ENCODE measurements at places on chromosomes 1 and 21.

- no peak for DNase-seq
These were observed 37.6 kb upstream of the LDLRAP1 start for GRCh38 chr1:25505656-25506385.

- peak; percentile 5 for DNase-seq
These were observed 13.4 kb upstream of the SLC6A17 start for GRCh38 chr1:110136911-110137310.

- DNase-seq = peak; percentile 93
These were observed 166.8 kb downstream of the HIVEP3 start for GRCh38 chr1:41751804-41752513.

- DNase-seq = no peak
These were observed 23.1 kb upstream of the PHTF1 start for GRCh38 chr1:113782406-113782805.

GRCh38 chr1:231387770-231388669 lies 34.1 kb downstream of the EGLN1 start:
- no peak for DNase-seq

DNA sequence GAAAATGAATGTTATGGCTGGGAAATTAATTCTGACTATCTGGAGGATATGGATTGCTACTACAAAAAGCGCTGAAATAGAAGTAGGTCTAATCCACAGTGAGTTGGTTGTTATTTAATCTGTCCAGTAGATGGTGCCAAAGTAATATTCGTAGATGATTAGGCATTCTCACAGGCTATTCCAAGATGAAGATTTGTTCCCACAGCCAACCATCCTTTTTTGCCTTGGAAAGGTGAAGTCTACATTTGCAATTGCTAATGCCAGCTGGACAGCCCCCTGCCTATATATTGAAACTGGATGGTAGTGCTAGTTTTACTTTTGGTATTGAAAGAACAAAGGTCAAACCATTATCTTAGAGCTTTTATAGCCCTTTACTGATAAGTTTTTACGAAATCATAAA lies 43.8 kb downstream of the RBM11 start:
- DNase-seq = peak; percentile 81

DNA sequence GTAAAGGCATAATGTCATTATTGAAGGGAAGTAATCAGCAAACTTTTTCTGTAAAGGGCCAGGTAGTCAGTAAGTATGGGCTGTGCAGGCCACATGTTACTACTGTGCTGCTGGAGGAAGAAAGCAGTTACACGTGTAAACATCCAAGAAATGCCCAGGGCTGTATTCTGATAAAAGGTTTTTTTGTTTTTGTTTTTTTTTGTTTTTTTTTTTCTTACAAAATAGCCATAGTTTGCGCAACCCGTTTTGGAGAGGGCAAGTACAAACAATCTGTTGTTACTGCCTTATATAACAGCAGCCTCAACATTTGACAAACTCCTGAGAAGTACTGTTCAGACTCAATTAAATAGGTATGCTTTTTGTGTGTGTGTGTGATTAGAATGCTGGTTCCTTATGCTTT lies 26.7 kb upstream of the MTMR11 start:
- DNase-seq = no peak

DNA sequence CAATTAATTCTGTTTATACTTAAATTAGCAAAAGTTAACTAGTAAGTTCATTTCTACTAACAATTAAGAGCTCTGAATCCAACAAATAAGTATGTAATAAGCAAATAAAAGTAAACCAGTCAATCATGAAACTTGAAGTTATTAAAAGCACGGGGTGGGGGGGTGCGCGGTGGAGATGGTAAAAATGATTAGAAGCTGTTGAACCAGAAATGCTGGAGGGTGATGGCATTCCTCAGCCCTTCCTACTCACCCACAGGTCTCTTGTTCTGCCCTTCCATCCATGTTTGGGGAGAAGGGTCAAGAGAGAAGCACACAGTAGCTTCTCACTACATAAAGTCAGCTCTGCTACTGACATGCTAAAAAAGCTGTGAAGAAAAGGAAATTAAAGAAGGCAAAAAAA lies 63.5 kb downstream of the AKT3 start:
- no peak for DNase-seq

- no peak for DNase-seq
These were observed 1.2 kb downstream of the S100A14 start for GRCh38 chr1:153614906-153615305.

DNA sequence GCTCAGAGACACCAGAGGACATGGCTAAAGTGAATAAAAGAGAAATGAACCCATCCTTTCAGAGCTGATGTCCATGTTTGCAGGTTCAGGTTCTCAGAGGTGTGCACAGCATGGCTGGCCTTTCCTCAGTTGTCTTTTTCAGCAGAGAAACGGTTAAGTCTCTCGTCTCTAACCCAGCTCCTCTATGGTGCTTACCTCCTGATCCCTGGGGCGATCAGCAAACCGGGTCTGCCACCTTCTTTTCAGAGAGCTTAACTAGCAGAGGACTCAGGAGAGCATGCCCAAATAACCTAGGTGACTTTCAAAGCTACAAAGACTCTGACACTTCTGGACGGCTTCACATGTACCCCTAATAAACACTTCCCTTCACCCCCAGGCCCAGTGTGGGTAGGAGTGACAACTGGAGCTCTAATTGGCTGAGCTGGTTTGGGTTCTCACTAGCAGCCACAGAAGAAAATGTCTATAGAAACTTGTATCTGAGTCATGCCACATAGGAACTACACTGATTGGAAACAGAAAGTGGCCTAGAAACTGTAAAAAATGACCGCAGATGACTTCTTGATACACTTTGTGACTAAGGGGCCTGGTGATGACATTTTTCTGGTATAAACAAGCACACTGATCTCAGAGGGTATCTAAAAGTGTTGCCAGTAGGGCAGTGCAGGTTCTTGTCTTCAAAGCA lies at the start of gene AIM2:
Gene AIM2 (minus strand): TSS at position 329 of the 682 bp plus-strand sequence. CDS start 3,267 bp downstream, outside the sequence.
- DNase-seq = no peak

- DNase-seq = peak; percentile 44
These were observed 662 bp downstream of the SCAF4 start for GRCh38 chr21:31731056-31731856.

- peak; percentile 27 for DNase-seq
These were observed 13.1 kb downstream of the IL6R start for GRCh38 chr1:154418062-154418921.

DNA sequence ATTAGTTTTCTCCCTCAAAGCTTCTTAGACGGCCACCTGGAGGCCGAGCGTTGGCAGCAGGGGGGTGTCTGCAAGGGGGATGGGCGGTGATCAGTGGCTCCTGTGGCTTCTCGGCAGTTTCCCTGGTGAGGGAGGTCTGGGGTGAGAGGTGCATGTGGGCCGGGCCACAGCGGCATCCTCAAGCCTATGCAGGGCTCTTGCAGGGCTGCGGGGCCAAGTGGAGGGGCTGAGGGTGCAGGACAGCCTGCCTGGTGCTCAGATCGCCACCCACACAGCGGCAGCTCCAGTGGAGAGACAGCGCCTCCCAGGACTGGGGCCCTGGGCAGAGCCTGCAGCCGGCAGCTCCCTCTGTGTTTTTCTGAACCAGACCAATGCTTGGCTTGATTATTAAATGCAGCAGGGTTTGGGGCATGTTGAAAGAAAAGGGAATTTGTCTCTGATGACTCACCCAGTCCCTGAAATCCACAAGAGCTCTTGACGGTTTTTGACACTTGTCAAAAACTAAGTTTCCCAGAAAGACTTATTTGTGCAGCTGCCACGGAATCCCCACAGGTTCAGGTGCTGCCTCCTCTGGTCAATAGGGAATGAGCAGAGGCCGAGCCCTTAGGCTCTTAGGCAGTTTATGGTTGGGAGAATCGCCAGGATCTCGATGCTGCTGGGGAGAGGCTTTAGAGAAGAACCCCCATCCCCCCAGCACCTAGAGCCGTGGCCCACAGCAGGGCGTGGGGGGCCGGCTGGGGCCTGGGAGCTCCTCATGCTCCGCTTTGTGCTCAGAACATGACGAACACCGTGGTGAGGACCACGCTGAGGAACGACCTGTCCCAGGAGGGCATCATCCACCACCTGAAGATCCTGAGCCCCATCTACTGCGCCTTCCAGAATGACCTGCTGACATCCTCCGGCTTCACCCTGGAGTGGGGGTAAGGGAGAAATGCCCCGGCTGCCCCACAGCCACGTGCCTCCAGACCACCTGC lies 54.7 kb downstream of the UMODL1 start:
- peak; percentile 56 for DNase-seq

- DNase-seq = no peak
These were observed 142.3 kb upstream of the SAMSN1 start for GRCh38 chr21:14688412-14688811.

DNA sequence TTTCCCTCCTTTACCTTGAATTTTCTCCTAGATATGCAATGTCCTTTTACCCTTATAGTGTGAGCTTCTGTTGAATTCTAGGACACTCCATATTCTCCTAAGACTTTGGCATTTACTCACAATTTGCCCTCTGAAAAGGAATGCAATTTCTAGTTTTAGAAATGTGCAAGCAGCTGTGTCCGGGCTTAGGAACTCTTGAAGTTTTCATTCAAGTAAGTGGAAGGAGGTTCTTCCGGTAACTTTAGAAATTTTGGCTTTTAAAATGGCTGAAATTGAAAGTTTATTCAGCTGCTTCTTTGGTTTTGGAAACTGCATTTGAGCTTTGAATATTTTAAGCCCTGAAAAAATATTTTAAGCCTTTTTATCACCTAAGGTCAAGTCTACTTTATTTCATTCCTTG lies 56.3 kb downstream of the DPH5 start:
- DNase-seq = no peak

DNA sequence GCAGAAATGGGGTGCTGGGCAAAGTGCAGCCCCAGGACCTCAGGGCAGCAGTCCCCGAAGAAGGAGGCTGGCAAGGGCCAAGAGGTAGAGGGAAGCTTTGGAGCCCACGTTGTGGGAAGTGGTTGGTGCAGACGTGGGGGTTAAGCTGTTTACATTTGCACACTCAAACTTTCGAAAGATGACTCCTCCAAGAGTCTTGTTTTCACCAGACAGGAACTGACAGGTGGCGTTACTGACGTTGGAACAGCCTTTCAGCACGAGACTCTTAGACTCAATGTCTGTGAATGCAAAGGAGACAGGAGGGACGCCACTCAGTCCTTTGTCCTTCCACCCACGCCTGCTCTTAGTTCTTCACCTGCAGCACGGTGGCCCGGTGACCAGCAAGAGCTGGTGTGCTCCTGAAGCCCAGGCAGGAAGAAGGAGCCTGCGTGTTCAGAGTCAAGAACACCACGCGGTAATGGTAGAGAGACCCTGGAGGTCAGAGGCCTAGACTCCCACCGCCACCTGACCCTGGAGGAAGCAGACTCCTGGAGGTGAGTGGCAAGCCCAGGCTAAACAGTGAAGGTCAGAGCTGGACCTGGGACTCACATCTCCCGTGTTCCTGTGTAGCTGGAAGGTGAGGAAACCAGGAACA lies 15.9 kb downstream of the LYPD8 start:
- no peak for DNase-seq

DNA sequence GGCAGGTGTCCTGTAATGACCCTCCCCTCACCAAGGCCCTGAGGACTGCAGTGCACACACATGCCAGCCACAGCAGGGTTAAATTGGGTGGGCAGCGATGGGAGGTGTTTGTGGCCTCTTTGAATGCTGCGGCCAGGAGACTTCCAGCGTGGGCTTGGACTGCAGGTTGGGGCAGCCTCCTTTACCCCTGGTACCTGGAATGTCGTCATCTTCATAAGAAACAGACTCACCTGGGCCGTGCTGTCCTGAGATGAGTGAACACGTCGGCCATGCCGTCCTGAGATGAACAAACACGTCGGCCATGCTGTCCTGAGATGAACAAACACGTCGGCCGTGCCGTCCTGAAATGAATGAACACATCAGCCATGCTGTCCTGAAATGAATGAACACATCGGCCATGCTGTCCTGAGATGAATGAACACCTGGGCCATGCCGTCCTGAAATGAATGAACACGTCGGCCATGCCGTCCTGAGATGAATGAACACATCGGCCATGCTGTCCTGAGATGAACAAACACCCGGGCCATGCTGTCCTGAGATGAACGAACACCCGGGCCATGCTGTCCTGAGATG lies 50.1 kb upstream of the COL6A1 start:
- no peak for DNase-seq

DNA sequence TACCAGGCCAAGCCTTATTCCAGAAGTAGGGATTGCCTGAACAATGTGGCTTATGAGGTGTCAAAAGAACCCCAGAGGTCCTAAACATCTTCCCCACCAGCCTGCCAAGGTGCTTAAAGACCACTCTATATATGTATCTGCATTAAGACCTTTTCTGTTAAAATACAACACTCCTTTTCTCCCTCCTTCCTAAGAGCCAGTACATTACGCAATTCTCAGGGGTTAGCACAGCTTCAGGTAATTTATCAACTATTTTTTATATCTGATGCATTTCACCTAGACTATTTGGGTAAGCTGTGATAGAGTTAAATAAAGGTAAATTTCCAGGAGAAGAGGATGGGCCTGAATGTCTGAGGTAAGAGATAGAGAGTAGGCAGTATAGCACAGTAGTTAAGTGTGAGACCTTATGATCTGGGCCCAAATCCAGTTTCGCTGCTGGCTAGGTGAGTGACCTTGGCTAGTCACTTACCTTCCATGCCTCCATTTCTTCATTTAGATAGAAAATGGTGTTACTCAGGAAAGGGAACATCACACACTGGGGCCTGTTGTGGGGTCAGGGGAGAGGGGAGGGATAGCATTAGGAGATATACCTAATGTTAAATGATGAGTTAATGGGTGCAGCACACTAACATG lies 5.1 kb upstream of the CCN1 start:
- DNase-seq = no peak

DNA sequence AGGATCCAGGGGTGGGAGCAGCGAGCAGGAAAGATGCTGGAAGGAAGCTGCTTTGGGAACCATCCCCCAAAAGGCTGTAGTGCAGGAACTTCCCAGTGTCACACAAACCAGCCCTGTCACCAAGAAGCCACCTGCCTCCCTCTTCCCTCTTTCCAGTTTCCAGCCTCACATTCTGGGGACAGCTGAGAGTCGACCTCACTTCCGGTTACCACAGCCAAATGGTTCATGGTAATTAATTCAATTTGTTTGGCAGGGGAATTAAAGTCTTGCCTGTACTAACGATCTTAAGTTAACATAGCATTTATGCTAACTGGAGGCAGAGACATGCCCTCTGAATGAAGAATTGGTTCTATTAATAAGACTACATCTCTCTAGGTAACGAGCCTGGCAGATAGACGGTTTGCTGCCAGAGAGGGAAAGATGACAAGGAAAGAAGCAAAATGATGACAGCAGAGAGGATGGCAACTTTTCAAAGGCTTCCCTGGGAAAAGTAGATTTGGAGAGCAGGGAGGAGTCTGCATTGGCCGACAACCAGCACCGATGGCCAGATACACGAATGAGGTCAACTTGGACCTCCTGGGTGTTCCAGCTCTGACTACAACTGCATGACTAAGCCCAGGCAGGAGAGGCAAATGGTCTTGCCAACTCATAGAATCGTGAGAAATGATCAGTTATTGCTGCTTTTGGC lies 64.1 kb downstream of the TMCO4 start:
- DNase-seq = peak; percentile 96

- no peak for DNase-seq
These were observed 6.0 kb downstream of the CLSTN1 start for GRCh38 chr1:9817734-9818133.

- peak; percentile 89 for DNase-seq
These were observed 4.0 kb downstream of the GLMP start for GRCh38 chr1:156291226-156292061.

GRCh38 chr1:14707531-14708445 lies 109.3 kb downstream of the KAZN start:
- no peak for DNase-seq

- DNase-seq = no peak
These were observed 4.7 kb upstream of the TSNAX start for GRCh38 chr1:231523816-231524215.

- no peak for DNase-seq
These were observed 4.5 kb upstream of the SPAG17 start for GRCh38 chr1:118189564-118189963.

Measured in choroid plexus epithelial cell (primary cell).